ENCODE measurements at places on chromosomes 6 and 20.

- no peak for DNase-seq
Measured at GRCh38 chr6:123812621-123813020, 9.0 kb downstream of the NKAIN2 start.

GRCh38 chr6:143399176-143399575, 51.3 kb downstream of the ADAT2 start:
- DNase-seq: no peak

GRCh38 chr6:4775494-4776130, 592 bp upstream of the CDYL start:
- peak; percentile 57 for DNase-seq

GRCh38 chr6:11424395-11425034, 113.0 kb upstream of the TMEM170B start:
- no peak for DNase-seq

- DNase-seq: no peak
Measured at GRCh38 chr20:63378626-63379025, 17.5 kb upstream of the CHRNA4 start.

- no peak for DNase-seq
Measured at GRCh38 chr20:62134735-62135231, 8.4 kb downstream of the PSMA7 start.

- DNase-seq: no peak
Measured at GRCh38 chr6:139551376-139551775, 176.9 kb upstream of the CITED2 start.

- DNase-seq: no peak
Measured at GRCh38 chr20:62308102-62308822, 5.5 kb downstream of the ADRM1 start.

- DNase-seq: no peak
Measured at GRCh38 chr6:30611150-30611855, 5.7 kb downstream of the PPP1R10 start.

DNA sequence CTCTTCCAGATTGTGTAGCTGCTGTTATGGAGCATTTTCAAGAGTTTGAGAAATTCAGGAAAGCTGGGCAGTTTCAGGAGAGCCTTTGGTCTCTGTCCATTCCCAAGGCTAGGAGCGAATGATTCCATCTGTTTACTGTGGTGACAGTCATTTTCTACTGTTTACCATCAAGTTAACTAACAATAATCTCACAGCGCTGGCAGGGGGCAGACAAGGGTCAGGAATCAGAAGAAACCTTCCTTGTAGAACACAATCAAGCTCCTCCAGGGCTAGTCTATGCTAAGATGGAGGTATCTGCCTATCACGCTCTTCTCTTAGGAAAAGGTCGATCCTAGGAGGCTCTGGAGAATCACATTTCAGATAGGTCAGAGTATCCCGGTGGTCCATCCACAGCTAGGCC, 293.9 kb downstream of the KIF16B start:
- DNase-seq: no peak

GRCh38 chr6:89679215-89680120, 40.9 kb upstream of the LYRM2 start:
- DNase-seq: no peak

DNA sequence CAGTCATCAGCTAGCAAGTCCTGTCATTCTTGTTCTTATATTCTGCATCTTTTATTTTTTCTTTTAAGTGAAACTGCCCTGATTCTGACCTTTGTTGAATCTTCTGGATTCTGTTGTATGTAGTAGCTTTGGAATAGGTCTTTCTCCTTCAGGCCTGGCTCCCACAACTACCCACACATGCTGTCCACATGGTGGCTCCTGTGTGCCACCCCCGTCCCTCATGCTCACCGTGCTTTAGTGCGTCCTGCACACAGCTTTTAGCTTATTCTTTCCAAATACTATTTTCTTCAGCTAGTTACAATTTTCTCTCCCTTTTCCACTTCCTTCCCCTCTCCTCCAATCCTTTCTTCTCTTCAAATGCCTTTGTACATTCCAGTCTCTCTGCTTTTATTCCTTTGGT, 61.8 kb downstream of the CTNNBL1 start:
- no peak for DNase-seq

- no peak for DNase-seq
Measured at GRCh38 chr20:16952965-16953364, 204.8 kb downstream of the OTOR start.

DNA sequence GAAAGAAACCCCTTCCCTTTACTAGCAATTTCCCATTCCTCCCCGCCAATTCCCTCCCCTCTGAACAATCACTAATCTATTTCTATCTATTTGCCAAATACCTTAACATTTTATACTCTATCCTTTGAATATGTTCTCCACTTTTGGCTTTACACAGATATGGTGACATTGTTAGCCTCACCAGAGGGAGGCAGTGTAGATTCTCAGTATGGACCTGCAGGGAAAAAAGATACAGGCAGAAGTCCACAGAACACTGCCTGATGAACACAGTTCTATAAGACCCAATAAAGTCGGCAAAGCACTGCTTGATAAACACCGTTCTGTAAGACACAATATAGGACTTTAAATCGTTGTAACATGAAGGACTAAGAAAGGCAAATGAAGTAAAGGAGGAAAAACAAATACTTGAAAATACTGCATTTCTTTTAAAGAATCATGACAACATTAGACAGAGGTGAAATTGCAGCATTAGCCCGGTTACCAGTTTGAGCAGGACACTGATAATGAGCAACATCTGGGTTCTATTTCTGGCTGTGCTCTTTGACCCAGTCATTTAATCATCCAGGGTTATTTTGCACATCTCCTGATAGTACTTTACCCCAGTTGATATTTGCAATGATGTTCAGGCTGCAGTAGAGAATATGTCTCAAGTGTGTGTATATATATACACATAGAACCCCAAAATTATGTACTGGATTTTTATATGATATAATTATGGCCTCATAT, 296.8 kb downstream of the UTRN start:
- no peak for DNase-seq

DNA sequence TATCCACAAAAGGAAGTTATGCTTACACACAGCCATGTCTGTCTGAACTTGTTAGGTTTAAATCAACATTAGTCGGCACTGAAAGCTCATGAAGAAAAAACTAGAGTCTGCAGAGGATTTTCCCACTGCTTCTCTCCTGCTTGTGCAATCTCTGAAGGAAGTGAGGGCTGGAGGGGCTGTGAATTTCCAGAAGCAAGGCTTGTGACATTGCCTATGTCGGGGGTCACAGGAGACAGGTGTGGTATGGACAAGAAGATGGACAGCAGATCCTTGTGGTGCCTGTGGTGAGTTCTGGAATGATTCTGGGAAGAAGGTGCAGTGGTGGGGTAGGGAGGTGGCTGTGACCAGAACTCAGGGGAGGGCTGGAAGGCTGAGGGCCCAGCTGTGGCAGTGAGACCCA, 84.3 kb upstream of the TRAF3IP2 start:
- no peak for DNase-seq

DNA sequence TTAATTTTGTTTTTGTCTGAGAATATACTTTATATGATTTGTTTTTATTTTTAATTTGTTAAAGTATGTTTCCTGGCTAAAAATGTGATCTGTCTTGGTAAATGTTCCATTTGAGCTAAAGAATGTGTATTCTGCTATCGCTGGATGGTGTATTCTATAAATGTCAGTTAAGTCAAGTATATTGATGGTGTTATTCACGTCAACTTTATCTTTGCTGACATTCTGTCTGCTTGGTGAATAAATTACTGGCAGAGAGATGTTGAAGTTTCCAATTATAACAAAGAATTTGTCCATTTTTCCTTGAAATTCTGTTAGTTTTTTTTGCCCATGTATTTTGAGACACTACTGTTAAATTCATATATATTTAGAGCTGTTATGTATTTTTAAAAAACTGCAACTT, 1131.8 kb upstream of the GJE1 start:
- no peak for DNase-seq

DNA sequence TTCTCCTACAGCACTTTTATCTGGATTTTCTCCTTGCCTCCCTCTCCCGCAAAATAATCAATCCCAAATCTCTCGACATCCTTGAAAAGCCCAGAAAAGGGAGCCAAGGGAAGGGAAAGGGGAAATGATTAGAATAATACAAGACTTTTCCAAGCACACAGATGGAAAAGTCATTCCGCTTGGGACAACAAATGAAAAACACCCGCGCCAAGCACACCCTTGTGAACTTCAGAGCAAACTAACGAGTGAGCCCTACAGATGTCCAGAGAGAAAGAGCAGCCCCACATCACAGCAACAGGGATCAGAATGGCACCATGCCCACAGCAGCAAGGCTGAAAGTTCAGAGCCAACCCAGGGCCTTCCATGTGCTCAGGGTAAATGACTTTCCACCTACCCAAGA, 49.6 kb downstream of the NINL start:
- no peak for DNase-seq

GRCh38 chr6:110875548-110876169, 1.1 kb downstream of the AMD1 start:
- DNase-seq: peak; percentile 46

DNA sequence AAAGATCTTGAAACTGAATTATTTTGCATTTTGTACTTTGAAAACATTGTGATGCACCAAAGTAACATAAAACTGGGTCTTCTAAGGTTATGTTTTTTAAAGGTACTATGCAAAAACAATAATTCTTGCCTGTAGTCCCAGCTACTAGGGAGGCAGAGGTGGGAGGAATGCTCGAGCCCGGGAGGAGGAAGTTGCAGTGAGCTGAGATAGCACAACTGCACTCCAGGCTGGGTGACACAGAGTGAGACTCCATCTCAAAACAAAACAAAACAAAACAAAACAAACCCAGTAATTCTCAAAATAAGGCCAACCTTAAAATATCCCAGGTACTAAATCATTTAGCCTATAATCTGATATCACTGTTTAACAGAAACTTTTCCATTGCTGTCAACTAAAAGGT, 269.6 kb downstream of the KHDC1L start:
- no peak for DNase-seq

- peak; percentile 88 for DNase-seq
Measured at GRCh38 chr6:43247114-43247999, 4.1 kb downstream of the TTBK1 start.

DNA sequence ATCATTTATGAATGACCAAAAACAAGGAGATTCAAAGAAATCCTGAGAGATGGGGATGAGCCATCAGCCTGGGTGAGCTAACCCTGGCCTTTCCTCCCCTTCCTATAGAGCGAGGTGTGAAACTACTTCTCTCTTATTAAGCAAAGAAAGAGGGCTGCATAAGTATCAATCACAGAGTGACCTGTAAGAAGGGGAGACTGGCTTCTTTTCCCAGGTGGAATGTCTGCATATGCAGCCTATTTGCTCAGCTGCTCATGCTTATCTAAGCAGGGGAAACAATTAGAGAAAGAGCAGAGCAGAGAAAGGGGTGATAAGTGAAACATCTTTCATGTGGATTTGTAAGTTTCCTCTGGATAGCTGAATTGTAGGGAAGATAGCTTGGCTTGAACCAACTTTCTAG, 160.0 kb downstream of the PKHD1 start:
- DNase-seq: no peak

DNA sequence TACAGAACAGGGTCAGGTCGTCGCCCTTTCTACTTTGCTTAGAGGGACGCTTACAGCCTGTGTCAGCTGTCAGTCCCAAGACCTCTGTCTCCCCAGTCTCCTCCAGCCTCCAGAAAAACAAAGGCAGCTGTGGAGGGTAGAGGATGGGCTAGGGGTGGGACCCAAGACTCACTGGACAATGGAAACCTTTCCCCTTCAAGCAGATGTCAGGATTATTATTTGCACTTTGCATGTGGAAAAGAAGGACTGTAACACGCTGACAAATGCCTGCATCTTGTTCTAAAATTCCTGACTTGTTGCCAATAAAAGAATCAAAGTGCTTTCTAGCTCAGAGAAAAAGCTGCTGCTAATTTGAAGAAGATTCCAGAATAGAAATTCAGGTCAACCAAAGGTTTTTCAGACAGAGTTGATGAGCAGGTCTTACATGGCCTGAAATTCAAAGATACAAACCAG, 58.7 kb downstream of the SNX5 start:
- no peak for DNase-seq

DNA sequence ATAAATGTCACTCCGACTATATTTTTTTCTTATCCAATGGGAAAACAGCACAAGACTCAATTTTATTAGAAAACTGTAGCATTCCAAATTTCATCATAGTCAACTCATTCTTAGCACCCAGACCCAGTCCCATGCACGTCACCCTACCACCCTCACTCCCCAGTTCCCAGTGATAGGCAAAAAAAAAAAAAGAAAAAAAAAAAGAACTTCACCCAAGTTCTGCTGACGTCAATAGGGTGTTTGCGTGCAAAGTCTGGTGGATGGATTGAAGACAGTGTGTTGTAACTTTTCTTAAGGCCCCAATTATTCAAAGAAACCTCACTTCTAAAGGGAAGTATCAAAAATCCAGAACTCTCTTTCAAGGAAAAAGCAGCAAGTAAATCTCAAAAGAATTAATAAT, 213.9 kb upstream of the PRDM1 start:
- DNase-seq: no peak

- no peak for DNase-seq
Measured at GRCh38 chr6:126202707-126203106, 137.2 kb upstream of the CENPW start.

- DNase-seq: no peak
Measured at GRCh38 chr6:163494279-163494727, 79.8 kb downstream of the QKI start.

- DNase-seq: no peak
Measured at GRCh38 chr6:46990031-46990644, 52.0 kb downstream of the ADGRF1 start.

- no peak for DNase-seq
Measured at GRCh38 chr6:132698608-132699007, 15.2 kb downstream of the VNN1 start.

GRCh38 chr6:44012078-44012493, 115.2 kb downstream of the MRPL14 start:
- no peak for DNase-seq

DNA sequence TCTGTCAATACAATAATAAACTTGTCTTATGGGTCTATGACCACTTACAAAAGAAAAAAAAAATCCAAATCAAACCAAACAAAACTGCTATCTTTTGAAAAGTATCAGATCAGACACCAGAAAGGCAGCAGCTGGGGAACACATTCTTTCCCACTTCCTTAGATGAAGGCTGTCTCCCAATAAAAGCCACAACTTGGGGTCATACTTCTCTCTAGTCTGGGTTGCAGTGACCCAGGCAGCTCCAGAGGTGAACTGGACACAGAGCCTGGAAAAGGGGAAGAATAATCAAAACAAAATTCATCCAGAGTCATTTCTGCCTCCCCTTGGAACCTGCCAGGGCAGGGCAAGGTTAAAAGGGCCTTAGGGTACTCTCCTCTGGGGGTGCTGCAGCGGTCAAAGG, 19.1 kb downstream of the ATXN1 start:
- DNase-seq: no peak

- DNase-seq: no peak
Measured at GRCh38 chr6:156775717-156776116, 1.5 kb upstream of the ARID1B start.

GRCh38 chr6:101595276-101595675, 201.8 kb downstream of the GRIK2 start:
- DNase-seq: no peak

GRCh38 chr6:112332274-112332673, 14.9 kb upstream of the RFPL4B start:
- no peak for DNase-seq

GRCh38 chr6:140269591-140270165, 895.2 kb upstream of the CITED2 start:
- no peak for DNase-seq

All from T-helper 2 cell (primary cell).